ENCODE measurements at places on chromosomes 6 and 20.

DNA sequence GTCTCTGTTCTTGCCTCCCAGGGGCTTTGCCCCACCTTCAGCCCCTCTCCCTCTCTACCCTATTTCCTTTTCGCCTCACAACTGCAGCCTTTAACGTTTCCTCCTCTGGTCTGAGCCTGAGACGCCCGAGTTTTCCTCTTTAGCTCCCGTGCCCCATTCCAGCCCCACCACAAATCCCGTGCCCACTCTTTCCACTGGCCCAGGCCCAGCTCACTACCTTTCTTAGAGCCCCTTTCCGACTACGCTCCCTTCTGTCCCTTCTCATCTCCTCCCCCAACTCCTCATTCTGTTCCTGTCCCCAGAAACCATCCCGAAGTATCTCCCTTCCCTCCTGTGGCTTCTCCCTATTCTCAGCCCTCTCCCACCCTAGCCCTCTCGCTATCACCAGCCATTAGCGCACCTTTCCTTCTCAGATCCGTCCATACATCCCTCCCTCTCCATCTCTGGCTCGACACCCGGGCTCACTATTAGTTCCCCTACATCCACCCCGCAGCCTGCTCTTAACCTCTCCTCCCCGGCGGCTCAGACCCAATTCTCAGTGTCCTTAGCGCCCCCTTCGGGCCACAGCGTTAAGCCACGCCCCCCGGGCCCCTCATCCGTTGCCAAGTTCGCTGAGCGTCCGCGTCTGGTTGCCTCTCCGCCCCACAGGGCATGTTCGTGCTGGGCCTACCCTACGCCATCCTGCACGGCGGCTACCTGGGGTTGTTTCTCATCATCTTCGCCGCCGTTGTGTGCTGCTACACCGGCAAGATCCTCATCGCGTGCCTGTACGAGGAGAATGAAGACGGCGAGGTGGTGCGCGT, 2.7 kb downstream of the SLC32A1 start:
- no peak for DNase-seq

DNA sequence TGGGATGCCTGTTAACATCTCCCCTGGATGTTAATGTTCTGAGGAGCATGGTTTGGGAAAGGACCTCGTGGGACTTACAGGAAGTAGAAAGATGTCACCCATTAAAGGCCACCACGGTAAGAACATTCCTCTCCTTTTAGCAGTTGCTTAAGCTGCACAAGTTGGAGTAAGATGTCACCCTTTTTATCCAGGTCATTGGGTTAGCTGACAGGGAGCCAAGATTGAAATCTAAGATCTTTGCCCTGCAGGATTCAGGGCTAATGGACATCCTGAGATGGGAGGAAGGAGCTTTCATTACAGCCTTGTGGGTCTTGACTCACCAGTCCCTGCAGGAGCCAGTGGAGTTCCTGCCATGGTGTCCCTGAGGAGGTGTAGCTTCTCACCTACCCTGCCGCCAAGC, 22.1 kb downstream of the PABPC1L start:
- DNase-seq, result no peak

DNA sequence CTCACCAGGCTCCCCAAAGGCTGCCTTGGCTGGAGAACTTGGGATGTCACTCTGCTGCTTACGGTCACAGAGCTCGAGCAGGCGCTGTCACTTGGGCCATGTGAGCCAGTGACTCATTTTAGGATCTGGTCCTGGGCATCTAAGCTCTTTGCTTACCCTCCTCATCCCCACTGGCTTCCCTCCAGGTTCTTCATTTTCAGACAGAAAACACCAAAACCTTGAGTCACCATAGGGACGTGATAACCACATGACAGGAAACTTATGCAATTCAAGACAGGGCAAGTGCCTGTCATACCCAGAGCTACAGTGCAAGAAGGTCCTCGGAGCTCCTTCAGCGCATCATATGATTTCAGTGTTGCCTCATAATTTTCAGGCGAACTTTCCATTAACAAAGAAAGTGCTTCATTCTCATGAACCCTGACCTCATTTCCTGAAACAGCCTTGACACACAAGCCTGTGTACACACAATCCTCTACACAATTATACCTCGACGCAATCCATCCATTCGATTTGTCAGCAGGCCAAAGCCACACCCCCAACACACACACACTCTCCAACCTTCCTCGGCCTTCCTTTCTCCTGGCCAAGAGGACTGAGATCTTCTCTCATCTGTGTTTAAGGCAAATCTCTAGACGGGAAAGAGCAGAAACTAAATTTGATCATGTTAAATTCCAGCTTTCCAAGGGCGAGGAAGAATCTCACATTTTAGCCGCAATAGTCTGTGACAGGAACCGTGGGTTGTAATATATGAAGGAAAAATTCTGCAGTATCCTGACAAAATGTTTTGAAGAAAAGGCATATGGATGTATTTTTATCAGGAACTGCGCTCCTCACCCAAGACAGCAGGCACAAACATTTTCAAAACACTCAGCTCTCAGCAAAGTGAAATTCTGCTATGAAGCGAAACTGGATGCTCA, 25.3 kb downstream of the TBC1D7 start:
- no peak for DNase-seq

DNA sequence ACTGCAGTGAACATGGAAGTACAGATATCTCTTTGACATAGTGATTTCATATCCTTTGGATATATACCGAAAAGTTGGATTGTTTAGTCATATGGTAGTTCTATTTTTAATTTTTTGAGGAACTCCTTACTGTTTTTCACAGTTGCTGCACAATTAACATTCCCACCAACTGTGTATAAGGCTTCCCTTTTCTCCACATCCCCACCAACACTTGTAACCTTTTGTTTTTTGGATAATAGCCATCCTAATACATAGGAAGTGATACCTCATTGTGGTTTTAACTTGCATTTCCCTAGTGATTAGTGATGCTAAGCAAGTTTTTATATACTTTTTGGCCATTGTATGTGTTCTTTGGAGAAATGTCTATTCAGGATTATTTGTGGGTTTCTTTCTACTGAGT, 45.1 kb upstream of the TENT5A start:
- DNase-seq, result no peak

DNA sequence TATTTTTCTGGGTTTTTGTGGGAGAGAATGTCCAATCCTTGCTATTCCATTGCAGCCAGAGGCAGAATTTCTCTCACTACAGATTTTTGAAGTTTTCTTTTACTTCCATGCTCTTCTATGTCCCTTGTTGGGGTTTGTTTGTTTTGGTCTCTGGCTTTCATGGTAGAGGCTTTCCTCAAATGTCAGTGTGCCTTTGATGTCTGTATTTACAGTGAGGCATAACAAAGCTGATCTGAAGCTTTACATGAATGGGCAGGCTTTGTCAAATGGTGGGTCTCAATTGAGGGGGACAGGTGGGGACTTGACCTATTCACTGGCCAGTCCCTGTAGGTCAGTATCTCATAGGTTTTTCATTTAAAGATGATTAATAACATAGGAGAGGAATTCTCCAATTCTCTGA, 8.6 kb upstream of the CARMIL1 start:
- DNase-seq, result no peak

DNA sequence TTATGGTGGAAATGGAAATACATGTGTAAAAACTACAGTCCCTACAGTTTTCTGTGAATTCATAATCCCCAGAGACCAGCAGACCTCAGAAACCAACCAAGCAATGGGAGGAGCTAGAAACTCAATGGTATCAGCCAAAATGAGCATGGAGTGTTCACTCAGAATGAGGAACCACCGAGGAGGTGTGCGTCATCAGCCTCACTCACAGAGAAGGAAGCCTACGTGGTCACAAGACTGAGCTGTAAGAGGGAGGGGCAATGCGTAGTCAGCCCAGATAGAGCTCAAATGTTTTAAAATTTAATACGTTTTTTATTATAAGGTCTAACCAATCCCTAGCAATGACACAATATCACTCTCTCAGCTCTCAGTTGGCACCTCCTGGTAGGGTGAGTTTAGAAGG, 17.4 kb downstream of the MYLK4 start:
- no peak for DNase-seq

DNA sequence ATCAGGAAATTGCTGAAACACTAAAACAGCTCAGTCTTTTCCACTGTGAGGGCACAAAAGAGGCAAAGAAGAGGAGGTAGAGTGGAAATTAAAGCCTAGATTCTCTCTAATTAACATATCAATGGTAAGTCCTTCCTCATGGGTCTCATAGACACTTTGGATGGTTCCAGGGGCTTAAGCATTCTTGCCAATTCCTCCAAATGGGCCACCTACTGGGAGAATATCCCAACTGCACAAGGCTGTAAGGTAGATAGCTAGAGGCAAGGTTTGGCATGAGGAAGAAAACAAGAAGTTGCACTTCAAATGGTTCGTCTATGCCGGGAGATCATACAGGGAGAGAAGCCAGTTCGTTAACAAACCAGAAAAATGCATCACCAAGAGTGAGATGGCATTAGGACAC, 107.6 kb upstream of the KHDRBS2 start:
- DNase-seq, result no peak

DNA sequence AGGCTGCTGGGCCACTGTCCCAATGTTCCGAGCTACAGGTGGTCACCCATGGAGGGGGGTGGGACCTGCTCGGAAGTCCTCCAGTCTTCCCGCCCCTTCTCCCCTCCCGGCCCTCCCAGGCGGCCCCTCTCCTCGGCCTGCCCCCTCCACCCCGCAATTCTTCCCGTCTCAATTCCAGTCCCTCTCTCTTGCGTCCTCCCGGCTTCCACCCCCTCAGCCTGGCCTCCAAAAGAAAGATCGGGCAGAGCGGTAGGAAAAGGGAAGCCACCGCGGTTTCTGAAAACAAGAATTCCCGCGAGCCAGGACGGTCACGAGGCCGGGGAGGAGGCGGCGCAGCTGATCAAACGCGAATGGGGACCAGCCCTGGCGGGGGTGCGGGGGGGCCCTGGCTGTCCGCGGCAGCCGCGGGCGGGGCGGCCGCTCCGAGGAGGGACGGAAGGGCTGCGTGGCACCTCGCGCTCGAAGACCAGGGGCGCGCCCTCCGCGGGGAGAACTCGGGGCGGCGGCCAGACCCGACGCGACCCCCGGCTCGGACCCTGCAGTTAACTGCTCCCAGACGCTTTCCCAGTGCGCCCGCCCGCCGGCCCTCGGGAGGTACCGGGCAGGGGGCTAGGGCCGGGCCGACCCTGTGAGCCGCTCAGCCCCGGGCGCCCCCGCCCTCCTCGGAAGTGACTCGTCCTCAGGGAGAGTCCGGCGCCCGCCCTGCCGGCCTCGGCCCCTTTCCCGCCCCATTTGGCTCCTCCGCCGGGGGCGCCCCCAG, 1.0 kb downstream of the PXDC1 start:
- no peak for DNase-seq

- no peak for DNase-seq
These were observed 1006.2 kb upstream of the CITED2 start for GRCh38 chr6:140380427-140381218.

- no peak for DNase-seq
These were observed 643.8 kb downstream of the RFPL4B start for GRCh38 chr6:112990971-112991370.

- DNase-seq, result no peak
These were observed 14.2 kb downstream of the FARS2 start for GRCh38 chr6:5275497-5275896.

DNA sequence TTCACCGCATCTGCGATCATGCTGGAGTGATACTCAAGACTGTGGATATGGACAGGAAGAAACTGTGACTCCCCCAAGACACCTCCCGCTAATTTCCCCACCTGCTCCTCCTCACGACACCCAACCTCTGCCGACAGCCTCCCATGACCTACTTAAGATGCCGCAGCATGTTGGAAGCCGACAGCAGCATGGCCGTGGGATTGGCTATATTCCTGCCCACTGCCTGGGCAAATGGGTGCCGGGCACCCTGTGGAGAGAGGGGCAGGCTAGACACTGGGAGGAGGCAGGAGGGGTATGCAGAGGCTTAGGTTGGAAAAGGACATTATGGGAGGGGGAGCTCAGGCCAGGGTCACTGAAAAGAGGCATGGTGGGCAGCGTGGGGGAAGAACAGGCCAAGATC, 4.5 kb downstream of the IDH3B start:
- DNase-seq, result no peak

DNA sequence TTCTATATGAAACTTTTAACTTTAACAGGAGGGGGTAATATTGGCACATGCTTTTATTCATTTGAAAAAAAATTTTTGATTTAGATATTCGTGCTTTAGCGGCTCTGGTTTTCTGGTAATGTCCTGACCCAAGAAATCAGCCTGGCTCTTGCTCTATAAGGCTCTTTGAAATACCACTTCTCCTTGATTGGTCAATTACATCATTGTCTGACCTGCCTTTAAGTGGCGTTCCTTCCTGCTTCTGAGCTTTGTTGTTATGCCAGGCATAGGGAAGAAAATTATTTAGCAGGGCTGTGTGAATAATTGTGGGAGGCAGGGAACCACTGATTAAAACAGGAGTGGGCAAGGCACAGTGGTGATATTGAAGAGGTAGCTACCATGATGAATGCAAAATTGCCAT, 3.9 kb downstream of the RNF144B start:
- peak; percentile 68 for DNase-seq

DNA sequence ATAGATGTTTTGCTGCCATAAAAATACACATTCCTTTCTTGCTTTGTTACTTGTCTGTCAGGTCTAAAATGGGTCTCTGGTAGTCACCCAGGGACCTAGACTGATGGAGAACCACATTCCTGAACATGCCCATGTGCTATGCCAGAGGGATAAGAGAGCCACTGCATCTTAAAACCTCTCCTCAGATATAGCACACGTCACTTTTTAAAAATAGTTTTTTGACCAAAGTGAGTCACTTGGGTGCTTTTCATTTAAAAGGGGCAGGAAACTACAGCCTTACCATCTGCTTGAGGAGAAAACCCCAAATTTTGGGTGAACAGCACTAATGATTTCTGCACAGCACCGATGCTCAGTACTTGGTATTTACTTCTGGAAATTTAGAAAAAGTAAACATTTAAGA, 197.8 kb downstream of the OGFRL1 start:
- DNase-seq, result no peak

DNA sequence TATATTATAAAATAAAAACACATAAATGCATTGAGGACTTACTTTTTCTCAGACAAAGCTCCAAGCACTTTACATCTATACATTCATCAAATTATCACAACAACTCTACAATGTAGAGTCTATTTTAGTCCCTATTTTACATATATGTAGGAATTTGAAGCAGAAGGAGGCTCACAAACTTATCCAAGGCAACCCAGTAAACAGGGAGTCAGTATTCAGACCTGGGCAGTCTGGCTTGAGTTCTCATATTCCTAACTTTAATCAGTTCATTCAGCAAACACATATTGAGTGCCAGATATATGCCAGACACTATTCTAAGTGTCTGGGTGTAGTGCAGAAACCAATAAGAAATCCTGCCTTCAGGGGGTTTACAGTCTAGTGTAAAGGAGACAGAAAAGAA, 129.2 kb downstream of the C6orf58 start:
- no peak for DNase-seq

DNA sequence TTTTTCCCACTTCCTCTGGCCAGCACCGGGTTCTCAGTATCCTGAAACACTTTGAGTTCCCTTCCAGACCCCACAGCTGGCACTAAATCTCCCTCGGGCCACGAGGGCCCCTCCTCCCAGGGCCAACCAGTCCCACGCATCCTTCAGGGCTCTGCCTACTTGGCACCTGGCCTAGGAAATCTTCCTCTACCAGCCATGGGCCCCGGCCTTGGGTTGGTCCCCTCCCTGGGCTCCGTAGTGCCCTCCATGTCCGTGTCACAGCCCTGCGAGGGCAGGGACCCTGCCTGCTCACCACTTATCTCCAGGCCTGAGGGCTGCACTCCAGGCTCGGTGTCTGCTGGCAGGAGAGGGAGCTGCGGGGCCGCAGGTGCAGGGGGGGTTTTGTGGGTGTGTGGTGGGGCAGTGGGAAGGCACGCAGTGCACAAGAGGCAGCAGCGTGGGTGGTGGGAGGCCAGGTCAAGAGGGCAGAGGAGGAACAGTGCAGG, 48.8 kb upstream of the CDH22 start:
- no peak for DNase-seq

- DNase-seq, result no peak
These were observed 118.1 kb downstream of the TRDN start for GRCh38 chr6:123518441-123519188.

- DNase-seq, result no peak
These were observed 80.7 kb upstream of the EEF1E1 start for GRCh38 chr6:8182902-8183665.
